ENCODE measurements at places on chromosomes 11 and 22.

GRCh38 chr22:22576989-22577427 lies 17.9 kb upstream of the PRAME start:
- DNase-seq: no peak

GRCh38 chr22:50684986-50685385 lies 12.4 kb downstream of the SHANK3 start:
- no peak for DNase-seq

DNA sequence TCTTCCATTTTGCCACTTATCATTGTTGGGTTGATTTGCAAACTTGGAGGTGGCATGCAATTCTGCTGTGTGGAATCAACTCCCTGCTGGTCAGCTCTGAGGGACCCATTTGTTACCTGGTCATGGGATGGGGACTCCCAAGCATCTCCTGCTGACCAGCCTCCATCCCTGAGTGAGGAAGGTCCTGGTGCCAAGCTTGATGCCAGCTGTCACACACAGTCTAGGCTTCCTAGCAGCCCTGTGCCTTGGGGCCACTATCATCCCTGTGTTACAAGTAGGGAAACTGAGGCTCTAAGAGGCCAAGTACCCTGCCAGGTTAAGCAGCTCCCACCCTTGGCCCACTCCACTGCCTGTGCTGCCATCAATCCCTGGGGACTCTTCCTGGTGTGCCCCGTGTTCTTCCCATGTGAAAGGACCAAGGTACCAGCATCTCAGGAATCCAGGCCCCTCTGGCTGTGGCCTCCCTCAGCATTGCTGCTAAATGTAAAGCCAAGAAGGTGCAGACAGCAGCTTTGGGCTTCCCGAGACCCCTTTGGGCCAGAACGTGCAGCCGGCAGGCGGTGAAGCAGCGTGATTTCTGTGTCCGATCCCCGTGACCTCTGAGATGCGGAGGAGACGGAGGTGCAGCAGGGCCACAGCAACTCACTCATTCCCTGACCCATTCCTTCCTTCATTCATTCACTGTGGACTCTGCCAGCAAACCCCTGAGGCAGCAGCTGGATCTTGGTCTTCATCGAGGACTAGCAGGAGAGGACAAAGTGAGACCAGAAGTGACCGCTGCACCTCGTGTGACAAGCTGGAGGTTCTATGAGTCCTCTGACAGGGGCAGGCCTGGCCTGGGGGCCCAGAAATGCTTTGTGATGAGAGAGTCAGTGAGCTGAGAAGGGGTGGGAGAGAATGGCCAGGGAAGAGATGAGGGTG lies 49.7 kb downstream of the MYEOV start:
- DNase-seq: no peak

GRCh38 chr11:36273110-36273509 lies 16.1 kb downstream of the COMMD9 start:
- no peak for DNase-seq

- peak; percentile 18 for DNase-seq
Measured at GRCh38 chr11:68120273-68121066, 718 bp downstream of the CHKA start.

DNA sequence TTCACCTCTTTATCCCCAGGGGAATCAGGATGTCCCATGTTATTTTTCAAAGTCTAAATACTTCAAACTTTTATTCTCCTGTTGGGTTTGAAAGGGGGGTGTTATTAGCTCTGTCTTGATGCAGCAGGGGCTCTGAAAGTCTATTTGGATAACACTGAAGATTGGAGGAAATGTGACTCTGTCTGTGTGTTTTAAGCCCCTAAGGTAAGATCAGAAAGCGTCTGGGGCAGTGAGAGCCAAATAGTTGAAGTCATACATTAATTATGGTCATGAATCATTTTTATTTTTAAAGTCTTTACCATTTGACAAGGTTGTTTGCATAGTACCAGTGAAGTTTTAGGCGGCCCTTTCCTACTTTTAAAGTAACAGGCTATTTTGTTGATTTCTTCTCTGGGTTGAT lies 139.0 kb downstream of the UVRAG start:
- no peak for DNase-seq

GRCh38 chr11:13958641-13959400 lies 3.7 kb upstream of the SPON1 start:
- DNase-seq: no peak

DNA sequence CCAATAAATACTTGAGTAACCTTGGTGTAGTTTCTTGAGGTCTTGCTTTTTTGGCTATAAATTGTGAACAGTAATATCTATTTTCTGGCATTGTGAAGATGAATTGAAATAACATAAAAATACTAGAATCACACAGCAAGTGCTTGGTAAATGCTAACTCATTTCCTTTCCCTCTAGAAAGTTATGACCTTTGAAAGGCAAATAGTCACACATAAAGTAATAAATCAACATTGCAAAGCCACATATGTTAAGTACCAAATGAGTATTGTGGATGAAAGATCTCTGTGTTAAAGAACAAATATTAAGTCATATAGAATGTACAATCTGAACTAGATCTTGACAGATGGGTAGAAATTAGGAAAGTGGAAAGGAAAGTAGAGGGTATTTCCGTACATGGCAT lies 559.6 kb upstream of the CCDC90B start:
- no peak for DNase-seq

GRCh38 chr11:1922481-1923081 lies 3.1 kb downstream of the TNNT3 start:
- DNase-seq: no peak

- no peak for DNase-seq
Measured at GRCh38 chr11:114216796-114217180, 79.4 kb upstream of the NNMT start.

DNA sequence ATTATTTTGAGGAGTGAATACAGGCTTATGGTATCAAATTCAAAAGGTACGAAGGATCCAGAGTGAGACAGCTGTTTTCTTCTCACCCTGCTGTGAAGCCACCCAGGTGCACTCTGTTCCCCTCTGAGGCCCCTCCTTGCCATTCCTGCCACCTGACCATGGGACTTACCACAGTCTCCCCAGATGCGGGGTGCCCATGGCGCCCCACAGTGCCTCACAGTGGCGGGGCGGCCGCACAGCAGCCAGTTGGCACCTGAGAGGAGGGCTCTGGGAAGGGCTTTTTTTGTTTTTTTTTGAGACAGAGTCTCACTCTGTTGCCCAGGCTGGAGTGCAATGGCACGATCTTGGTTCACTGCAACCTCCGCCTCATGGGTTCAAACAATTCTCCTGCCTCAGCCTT lies 151.7 kb downstream of the CEP164 start:
- no peak for DNase-seq

DNA sequence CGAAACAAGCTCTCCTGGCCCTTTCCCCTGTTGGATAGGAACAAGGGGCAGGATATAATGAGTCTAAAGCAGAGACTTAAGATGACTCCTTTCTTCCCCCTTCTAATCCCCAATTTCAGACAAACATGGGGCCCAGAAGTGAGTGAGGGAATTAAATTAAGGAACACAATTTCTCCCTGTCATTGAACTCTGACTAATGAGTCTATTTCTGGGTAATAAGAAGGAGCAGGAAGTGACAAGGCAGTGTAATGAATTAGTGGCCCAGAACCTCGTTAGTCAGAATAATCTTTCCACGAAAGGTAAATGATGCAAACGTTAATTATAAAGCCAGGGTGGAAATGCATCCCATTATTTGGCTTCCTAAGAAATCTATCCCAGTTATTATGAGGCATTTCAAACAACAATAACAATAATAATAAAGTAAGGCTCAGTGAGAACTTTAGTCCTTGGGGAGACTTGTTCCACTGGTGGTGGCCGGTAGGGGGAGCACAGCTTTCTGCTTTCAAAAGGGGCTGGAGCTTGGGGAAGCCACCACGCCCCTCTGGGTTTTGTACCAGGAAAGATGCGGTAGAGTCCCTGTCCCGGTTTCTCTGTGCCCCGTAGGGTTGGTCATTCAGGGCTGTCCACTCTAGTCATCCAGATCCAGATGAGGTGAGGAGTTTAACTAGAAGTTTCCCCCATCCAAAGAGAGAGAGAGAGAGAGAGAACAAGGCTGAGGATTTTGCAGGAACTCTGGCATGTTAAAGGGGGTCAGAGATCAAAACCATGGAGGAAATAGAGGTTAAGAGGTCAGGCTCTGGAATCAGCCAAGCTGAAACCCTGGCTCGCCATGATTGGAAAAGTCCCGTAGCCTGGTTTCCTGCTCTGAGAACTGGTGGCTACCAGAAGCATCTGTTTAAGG lies 298.3 kb downstream of the NTM start:
- peak; percentile 55 for DNase-seq

DNA sequence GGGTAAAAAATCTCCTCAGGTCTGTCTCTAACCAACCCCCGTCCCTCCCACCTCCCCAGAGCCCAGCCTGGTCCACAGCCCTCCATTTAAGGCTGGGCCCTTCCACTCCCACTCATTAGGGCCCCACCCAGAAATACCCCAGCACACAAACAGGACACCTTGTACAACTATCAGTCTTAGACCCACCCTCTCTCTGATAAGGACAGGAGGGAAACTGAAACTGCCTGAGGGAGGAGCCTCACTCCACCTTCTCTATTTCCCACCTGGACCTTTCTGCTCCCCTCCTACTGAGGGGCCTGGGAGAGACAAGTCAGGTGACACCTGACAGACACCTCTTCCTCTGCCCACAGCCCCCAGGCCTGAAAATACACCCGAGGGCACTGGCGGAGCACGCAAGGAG lies 90.2 kb downstream of the PLEKHA7 start:
- DNase-seq: no peak

DNA sequence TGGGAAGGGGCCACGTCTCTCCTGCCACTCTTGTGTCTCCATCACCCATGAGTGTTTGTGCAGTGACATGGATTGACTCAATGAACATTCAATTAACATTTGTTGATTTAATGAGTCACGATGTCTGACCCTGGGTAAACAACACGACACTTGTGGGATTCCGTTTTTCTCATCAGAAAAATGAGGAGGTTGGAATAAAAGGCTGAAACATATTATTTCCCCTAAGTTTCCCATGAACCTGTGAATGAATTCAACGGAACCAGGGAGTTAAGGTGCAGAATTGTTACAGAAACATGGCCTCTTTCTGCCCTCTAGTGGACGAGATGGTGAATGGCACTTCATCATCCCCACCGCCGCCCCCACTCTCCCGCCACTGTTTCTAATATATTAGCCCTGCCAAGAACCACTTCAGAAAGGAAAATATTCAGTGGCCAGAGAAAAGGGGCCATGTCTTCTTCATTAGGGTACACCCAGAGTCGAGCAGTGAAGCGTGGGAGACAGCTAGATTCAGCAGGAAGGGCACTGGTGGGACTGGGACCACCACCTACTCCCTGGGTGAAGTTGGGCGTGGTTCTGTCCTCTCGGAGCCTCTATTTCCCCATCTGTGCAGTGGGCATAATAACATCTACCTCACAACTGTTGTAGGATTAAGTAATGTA lies 46.3 kb upstream of the SYT13 start:
- DNase-seq: peak; percentile 32

DNA sequence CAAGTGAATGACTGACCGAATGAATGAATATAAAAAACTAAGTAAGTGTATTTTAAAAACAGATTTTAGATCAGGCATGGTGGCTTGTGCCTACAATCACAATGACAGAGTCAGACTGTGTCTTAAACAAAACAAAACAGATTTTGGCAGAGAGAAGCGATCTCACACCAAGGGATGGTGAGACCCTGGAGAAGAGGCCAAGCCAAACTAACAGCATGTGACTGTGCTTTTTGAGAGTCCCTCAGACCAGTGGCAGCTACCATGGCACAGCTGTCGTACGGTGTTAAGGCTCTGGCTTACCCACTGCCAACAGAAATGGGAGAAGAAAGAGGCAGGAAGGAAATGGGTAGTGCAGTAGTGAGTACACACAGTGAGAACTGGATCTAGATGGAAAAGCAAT lies 60.6 kb downstream of the SGSM3 start:
- DNase-seq: no peak

GRCh38 chr22:36405671-36406538 lies 18.1 kb upstream of the MYH9 start:
- no peak for DNase-seq

DNA sequence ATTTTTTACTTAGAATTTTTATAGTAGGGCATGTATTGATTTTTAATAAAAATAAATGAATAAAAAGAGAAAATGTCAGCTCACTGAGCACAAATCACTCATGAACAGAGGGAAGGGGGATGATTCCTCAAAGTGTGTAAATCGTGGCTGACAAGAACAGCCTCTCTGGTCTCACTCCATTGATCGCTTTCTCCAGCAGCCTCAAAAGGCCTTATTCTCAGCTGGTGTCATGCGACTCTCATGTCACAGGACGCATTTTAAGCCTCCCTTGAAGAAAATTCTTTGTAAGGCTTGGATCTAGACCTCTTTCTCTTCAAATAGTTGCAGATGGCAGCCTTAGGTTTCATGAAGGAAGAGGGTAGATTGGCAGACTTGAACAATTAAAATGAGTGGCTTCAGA lies 33.9 kb upstream of the SLC5A12 start:
- DNase-seq: no peak

DNA sequence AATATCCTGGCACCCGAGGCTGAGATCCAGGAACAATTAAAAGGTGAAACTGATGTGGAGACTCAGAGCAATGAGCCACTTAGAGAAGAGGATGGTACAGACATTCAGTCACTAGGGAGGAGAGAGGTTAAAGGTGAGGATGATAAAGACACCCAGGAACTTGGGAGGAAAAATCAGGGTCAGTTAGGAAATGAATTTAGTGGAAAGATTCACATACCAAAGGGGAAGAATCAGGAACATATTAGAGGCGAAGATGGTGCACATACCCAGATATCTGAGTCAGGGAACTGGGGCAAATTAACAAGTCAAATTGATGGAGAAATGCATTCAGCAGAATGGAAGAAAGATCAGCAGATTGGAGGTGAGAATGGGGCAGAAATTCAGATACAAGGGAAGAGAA lies 4.1 kb upstream of the MEI1 start:
- DNase-seq: no peak

DNA sequence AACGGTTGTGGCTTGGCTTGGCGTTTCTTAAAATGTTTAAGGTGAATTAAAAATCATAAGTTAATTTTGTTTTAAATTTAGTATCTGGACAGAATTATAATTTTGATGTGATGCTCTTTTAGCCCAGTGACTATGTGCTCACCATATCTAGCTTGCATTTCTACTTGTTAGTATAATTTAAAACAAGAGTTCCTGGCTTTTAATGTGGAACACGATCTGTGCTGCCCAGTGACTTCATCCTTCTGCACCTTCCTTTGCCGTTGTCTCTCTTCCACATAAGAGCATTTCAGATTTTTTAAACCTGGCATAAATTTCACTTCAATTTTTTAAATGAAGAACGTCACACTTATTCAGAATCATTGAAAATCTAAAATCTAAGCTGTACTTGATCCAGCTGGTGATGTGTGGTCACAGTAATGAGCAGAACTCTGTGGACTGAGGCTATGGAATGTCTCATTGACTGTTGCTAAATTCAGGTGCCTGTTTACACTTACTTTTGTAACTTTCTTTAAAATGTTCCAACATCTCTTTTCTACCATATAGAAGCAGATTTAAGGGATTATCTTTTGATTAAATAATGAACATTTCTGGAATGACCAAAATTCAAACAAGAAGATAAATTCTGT lies 75.4 kb upstream of the ADSL start:
- no peak for DNase-seq

Data from iris pigment epithelial cell (primary cell).